GM04504 (cell line): ENCODE measurements at places on chromosomes 13 and 19.

DNA sequence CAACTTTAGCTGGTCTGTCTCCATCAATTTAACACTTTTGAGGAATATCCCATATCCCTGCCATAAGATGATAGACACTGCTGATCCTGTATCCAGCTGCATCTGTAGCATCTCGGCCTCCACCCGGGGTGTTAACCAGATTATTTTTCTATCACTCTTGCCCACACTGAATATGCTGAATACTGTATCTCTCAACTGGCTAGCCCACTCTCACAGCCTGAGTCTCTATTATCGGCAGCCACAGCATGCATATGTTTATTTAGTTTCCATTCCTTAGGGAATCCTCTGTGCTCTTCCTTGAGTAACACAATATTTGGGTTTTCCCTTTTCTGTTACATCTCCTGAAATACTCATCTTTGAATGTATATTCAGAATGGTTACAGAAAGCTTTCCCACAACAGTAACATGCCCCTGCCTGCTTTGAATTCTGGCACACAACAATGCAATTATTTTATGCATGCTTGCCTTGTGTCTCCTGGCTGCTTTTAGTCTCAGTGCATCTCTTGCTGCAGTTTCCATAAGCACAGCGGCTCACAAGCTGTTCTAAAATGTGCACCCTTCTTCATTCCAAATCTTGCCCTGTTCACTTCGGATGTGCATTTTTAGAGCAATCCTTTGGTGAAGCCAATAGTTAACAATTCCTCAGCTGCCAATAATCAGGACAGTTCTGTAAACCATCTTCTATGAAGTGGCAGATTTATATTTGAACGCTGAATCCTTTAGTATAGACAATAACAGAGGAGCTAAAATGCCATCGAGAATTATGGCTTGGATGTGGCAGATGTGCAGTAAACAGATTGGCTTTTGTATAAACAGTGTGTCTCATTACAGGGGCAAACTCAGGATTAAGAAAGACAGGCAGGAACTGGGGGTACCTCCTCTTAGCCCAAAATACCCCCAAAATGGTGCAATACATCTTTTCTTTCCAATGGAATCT lies 261.9 kb upstream of the SOX21 start:
- DNase-seq, result no peak

DNA sequence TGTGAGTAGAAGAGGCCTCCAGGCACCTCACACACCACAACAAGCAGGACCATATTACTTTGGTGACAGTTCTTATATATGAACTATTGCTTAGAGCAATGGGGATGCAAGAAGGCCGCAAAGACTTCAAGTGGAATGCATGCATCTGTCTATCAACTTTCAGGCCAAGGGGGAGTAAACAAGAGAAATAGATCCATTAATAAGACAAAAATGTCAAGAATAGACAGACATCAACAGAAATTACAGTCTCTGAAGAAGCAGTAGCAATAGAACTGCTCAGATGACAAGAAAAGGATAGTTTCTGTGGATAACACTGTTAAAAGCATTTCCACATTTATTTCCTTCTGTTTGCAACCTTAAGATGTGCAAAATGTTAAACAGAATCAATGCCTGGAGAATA lies 1057.7 kb downstream of the UQCRFS1 start:
- no peak for DNase-seq

DNA sequence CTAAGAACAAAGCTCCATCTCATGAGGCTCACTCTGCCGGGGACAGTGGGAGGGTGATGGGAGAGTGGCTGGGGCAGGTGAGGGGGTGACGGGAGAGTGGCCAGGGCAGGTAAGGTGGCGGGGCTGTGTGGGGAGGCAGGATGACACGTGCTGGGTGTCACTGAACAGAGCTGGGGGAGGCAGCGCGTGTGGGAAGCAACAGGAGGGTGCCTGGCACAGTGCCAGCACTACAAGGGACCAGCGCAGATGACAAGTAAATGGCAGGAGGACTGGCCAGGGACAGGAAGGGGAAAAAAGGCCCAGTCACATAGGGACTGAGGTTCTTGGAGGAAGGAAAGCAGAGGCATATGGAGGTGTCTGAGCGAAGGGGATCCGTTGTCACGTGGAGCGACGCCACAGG lies 129.9 kb downstream of the RNF17 start:
- no peak for DNase-seq

- no peak for DNase-seq
Observed at GRCh38 chr13:76925115-76925514, 23.2 kb upstream of the ACOD1 start.

DNA sequence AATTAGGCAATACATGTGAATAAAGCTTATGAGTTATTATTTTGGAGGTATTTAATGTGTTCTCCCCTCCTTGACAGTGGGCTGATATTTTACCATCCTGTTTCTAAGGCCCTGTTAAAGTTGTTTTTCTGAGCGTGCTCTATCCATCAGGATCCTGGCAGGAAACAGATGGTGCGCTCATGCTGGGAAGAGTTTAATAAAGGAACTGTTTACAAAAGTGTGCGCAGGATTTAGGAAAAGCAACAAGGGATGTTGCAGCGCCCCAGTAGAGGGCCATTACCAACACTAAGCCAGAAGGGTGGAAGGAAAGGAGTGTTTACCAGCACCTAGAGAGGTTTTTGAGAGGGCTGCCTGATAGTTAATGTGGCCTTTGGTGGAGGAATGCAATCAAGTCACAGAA lies 374.5 kb downstream of the KCNRG start:
- DNase-seq, result no peak

DNA sequence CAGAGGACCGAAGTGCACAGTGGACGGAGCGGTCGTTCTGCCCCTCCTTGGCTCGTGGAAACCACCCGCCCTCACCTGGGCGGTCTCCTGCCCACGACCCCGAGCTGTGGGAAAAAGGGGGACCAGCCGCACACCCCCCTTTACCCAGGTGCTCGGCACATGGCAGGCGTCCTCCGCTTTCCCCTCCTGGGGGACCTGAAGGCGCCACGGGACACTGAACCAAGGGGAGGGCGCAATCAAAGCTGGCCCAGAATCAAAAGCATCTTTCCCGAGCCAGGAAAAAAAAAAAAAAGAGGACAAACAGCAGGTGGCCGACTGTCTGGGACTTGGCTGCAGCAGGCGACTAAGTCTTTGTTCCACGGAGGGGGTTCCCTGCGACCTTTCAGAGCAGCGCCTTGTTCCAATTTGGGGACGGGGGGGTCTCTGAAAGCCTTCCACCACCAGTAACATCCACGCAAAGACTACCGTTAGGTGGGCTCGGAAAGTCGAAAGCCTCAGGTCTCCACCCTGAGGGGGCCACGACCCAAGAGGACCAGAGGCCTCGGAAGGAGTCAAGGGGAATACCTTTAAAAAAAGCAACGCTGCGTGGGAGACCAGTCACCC lies 1.1 kb downstream of the MBD3 start:
- DNase-seq, result no peak

DNA sequence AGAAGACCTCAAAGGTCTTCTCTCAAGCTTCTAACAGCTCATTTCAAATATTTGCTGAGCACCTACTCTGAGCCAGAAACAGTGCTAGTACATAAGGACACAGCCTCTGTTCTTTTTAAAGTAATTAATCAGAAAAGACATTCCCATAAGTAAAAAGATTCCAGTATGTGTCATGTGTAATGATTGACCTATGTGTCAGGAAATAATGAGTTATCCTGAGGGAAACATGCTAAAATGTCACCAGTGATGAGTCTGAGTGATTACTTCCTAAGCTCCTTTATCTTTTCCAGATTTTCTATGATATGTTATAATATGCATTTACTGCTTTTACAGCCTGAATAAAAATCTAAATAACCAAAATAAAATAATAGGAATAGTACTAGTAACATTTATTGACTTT lies 107.6 kb downstream of the SLC25A15 start:
- DNase-seq, result no peak

DNA sequence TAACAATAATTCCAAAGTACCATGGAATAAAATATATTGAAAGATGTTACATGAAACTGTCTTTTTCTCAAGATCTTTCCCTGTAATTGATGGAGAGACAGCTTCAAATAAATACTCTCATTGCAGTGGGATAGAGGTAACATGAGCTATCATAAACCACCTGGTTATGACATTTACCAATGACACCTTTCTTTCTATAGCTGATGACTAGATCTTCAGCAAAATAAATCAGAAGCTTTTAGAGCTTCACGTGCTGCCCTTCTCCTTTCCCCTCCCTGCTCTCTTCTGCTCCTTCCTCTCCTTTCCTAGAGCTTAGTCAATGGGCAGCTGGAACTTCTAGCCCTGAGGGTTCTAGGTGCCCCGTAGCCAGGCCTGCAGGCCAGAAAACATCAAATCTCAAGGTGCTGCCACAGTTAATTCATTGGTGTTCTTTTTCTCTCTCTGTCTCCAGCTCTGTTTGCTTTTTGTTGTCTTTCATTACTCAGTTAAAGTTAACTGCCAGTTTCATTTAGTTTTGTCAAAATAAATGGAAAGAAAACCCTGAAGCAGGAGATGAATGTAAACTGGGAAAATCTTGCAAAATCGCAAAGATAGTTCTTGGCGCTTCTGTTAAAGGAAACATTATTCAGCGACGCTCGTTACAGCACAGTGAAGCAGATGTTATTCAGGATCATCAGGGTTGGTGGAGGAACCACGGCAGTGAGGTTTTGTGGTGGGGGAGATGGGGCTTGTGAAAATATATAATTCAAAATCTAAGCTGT lies 8.3 kb upstream of the METTL21C start:
- DNase-seq, result no peak

DNA sequence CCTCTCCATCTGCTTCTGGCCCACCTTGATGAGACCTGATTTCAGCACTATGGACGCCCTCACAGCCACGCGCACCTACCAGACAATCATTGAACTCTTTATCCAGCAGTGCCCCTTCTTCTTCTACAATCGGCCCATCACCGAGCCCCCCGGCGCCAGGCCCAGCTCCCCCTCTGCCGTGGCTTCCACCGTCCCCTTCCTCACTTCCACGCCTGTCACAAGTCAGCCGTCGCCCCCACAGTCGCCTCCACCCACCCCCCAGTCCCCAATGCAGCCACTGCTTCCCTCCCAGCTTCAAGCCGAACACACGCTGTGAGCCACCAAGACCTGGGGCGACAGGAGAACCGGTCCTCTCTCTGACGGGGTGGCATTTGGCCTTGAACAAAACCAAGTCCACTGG lies 19.3 kb upstream of the NPAS1 start:
- no peak for DNase-seq

- DNase-seq, result no peak
Observed at GRCh38 chr19:39738814-39739213, 985 bp upstream of the CLC start.
